Stimulated activated CD8-positive, alpha-beta memory T cell treated with anti-CD3 and anti-CD28 coated beads, Interleukin-4, amount 100 ng/mL, for 1 hour (primary cell): ENCODE measurements at places on chromosomes 11 and 22.

- DNase-seq, result no peak
Observed at GRCh38 chr11:84817998-84818397, 809.1 kb downstream of the DLG2 start.

DNA sequence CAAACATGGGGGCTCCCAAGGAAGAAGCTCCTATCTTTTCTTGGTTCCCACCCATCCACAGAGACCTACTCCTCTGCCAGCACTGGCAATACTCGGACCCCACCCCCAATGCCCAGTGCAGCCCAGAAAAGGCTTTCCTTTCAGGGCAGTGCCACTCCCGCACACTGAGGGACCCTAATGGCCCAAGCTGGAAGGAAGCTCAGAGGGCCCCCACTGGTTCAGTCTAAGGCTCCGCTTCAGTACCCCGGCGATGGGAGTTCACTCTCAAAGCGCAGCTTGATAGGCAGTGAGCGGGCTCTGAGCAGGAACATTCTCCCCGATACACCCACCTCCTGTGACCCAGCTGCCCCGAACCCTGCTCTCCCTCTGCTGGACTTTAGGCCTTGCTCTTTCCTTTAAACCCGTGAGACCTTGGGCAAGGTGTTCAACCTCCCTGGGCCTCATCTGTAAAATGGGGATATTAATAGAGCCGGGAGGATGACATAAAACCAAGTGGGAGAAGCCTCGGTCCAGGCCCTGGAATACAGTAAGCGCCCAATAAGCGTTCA, 48.4 kb downstream of the CHRDL2 start:
- DNase-seq, result no peak

- no peak for DNase-seq
Observed at GRCh38 chr11:3044004-3044403, 13.2 kb downstream of the CARS1 start.

DNA sequence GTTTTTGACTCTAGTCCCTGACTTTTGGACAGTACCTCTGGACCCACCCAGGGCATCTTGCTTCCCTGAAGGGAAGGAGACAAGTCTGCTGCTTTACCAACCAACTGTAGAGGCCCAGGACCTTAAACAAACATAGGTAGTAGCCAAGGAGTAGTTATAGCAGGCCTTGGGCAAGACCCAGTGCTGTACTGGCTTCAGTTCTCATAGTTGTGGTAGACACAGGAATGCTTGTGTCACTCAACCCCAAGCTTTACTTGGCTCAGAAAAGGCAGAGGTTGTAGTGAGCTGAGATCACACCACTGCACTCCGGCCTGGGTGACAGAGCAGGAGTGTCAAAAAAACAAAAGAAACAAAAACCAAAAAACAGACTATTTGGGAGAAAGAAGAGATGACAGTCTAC, 21.3 kb upstream of the OR52M1 start:
- no peak for DNase-seq

DNA sequence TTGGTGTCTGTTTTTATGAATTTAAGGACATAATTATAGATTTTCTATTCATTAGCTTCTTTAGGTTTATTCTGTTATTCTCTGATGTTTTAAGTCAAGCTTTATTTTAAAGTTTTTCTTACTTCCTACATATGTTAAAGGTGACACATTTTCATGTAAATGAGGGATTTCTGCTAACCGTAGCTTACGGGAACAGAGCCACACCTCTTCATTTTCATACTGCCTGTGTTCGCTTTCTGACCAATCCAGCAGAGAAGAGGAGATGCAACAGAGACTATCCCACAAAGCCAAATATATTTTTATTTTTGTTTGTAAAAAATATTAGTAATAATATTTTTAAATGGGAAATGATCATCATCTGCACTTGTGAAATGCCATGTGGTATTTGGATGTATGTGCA, 774.1 kb downstream of the BRD1 start:
- DNase-seq, result no peak

- no peak for DNase-seq
Observed at GRCh38 chr22:43314611-43315010, 28.6 kb downstream of the SCUBE1 start.

DNA sequence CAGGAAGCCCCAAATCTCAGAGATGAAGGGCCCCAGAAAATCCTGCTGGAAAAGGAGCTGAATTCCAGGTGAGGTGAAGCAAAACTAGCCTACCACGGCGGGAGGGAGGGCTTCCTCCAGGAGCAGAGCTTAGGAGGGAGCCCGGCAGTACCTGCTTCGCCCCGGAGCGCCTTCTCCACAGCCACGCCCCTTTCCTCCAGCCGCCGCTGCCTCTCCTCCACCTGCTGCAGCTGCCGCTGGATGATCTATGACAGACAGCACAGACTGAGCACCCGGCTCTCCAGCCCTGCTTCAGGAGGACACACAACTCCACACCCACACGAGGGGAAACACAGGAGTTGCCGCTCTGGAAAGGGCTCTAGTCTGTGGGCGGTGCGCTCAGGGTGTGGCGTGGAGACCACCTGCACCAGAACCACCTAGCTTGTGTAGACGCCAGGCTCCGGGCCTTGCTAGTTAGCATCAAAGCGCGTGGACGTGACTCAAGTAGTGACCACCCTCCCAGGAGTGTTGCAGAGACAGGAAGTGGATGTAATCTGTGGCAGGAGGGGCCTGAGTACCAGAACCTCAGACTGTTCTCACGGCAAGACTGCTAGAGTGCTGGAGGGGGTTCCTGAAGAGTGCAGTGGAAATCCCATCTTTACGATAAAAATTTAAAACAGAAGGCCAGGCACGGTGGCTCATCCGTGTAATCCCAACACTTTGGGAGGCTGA, 34.6 kb upstream of the BID start:
- DNase-seq, result no peak

- DNase-seq, result no peak
Observed at GRCh38 chr22:23033116-23033905, 37.0 kb upstream of the GNAZ start.

- no peak for DNase-seq
Observed at GRCh38 chr11:393219-394033, 583 bp upstream of the PKP3 start.

DNA sequence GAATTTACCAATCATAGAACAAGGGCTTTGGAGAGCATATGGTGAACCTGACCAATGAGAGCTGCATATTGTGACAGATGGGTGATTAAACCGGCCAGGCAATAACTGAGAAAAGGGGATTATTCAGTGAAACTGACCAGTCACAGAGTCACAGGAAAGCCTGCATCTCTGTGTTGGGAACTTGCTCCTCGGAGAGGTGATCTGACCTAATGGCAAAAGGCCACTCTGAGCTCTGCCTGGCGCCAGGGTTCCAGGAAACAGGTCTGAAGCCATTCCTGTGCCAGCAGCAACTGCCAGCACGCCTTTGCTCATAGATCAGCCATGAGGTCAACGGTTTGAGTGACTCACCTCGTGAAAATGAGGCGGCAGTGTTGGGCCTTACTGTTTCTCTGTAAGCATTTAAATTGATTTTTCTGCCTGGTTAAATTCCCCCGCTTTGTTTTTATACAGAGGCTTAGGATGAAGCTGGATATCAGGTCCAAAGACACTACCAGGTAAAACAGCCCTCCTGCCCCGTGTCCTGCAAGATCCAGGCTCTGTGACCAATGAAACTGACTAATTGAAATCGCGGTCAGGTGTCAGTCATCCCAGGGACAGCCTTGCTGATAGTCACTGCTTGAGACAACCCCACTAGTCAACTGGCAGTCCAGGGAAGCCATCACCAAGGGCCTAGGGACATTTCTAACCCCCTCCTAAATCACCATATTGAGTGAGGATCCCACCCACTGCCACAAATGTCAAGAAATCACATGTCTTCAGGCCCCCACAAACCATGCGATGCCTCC, 35.8 kb upstream of the MYOD1 start:
- no peak for DNase-seq

DNA sequence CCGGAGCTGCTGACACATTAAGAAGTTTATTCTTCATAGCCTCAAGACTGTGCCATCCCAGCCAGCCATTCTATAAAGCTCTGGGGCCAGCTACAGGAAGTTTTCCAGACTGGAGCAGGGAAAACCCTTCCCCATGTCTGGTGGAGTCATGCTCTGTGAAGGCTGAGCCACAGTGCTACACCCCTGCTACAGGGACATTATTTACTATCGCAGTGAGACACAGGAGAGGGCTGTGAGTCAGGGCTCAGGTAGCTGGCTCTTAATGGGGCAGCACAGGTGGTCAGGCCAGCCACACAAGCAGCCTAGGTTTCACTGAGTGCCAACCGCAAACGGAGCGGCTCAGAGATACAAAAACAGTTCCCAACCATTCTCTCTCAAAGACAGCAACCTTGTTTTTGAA, 12.1 kb downstream of the HPS4 start:
- no peak for DNase-seq

- no peak for DNase-seq
Observed at GRCh38 chr11:73203790-73204189, 14.3 kb upstream of the P2RY2 start.

GRCh38 chr11:8337130-8337795, 73.6 kb upstream of the LMO1 start:
- DNase-seq, result no peak

- no peak for DNase-seq
Observed at GRCh38 chr11:396948-397548, 3.0 kb downstream of the PKP3 start.

DNA sequence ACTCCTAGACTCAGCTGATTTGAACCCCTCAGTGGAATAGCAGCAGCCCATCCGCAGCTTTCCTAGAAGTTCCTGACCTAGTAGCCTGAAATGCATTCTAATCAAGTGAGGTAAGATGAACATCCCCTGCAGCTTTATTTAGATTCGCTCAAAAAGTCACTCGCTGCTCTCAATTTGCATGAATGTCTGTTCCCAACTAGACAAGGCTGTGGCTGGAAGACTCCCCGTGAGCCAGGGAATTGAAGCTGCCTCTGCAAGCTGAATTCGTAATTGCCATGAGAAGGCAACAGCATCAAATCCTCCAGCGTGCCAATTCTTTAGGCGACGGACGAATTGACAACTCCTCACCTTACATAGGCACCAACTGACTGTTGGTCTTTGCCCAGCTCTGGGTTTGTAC, 17.1 kb upstream of the SCN3B start:
- no peak for DNase-seq

DNA sequence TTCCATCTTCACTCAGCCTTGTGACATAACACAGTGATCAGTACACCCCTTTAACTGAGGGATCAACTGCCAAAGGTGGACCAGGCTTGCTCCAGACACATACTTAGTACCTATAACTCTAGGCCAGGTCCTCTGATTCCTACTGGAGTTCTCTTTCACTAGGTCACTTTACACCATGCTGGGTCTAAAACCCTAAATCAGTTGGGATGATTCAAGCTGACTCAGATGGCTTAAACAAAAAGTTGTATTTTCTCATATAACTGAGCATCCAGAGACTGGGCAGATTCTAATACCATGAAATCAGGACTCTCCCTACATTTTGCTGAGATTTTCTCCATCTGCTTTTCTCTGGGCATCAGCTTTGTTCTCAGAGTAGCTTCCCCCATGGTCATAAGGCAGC, 26.0 kb upstream of the FLI1 start:
- no peak for DNase-seq

- DNase-seq, result no peak
Observed at GRCh38 chr22:50738649-50739227, 734 bp downstream of the ACR start.

DNA sequence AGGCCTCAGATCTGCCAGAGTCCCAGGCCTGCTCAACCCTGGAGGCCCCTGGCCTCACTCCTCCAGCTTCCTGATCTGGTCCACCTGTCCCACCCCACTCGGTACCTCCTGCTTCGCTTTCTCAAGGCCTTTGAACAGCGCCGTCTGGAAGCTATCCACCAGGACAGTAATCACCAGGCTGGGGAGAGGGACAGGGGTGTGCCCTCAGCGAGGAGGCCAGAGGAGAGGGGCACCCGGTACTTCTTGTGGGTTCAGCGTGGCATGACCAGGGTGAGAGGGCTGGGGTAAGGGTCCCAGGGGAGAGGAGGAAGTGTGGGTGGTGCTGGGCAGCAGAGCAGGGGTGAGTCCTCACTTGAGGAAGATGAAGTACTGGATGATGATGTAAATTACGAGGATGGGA, 6.1 kb downstream of the CATSPER1 start:
- no peak for DNase-seq
